Astrocyte (in vitro differentiated cells and primary cell): ENCODE measurements at places on chromosomes 7 and 10. TPM values are rescaled to one million over a fixed set of nuclear protein-coding genes. Genes with fewer than 3 reads are reported as not detected.
A peak's percentile ranks its signal among the peaks of the same experiment; 100 is the strongest.

The TBL2 gene
- 54.8 and 58.6 TPM in 2 replicates for total RNA-seq

- no peak for DNase-seq
Measured at GRCh38 chr7:131556909-131557651, 652 bp upstream of the PODXL start.

- peak; percentile 10 for DNase-seq
Measured at GRCh38 chr7:23863209-23863787, 153.3 kb downstream of the STK31 start.

DNA sequence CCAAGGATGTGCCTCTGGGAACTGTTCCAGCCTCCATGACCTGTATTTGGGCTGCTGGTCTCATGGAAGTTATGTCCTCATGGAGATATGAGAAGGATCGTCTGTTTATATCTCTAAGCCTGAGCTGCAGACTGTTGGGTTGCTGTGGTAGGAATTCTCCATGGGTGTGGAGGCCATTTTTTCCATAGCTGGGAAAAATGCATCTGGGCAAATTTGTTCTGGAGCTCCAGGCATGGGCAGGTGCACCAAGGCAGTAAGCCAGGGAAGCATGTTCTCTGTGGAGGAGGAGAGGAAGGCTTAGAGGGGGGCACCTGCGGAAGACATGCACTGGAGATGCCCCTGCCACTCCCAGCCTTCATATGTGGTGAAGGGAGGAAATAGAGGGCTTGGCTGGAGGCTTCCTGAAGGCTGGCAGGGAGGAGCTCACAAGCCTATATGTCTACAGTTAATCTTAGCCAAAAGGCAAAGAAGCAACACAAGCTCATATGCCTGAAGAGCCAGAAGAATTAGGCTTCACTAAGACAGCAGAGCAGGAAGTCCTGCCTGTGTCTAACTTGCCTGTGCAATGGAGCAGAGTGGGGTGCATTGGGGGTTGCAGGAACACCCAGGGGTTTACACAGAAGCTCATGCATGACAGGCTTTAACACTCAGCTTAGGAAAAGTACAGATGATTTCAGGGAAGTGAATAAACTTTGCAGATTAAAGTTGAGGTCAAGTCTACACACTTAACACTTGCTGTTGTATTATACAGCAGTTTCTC lies 35.1 kb upstream of the CXCL12 start:
- DNase-seq = no peak

- DNase-seq = peak; percentile 73
Measured at GRCh38 chr7:98760201-98760651, 109.6 kb downstream of the TMEM130 start.

- no peak for DNase-seq
Measured at GRCh38 chr10:78160591-78160990, 126.9 kb downstream of the RPS24 start.

The TMEM196 gene
- not detected in 2 replicates for total RNA-seq

DNA sequence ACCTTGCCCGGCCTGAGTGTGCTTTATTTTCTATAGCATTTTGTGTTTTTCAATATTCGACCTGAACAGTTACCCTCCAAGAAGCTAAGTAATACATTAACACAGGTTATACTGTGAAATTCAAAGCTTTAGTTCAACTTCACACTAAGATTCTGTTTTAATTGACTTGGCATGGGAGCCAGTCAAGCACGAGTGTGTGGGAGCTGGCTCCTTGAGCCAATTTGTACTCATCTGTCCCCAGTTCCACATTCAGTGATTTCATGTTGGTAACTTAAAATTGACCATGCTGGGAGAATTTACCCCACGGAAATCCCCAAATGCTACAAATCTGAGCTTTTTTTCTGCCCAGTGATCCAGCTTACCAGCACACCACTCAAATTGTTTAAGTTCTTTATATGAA lies 20.3 kb downstream of the TSPAN12 start:
- no peak for DNase-seq

GRCh38 chr10:113023017-113023416 lies 73.0 kb downstream of the TCF7L2 start:
- no peak for DNase-seq

DNA sequence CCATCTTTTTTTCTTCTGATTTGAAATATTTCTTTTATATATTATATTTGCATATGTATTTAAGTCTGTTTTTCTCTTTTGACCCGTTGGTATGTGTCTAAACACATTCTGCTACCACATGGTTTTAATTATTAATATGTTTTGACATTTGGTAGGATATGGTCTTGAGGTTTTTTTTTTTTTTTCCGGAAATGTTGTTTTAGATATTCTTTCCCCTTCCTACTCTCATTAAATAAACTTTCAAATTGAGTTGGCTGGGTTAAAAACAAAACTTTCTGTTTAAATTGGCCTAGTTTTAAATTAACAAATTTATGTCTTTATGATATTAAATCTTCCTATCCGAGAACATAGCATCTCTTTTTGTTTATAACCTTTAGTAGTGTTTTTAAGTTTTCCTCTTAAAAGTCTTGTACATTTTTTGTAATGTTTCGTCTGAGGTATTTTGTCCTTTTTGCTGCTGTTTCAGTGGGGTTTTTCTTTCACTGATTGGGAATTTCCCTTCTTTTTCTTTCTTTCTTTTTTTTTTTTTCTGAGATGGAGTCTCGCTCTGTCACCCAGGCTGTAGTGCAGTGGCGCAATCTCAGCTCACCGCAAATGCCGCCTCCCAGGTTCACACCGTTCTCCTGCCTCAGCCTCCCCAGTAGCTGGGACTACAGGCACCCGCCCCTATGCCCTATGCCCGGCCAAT lies 25.4 kb downstream of the STAM start:
- DNase-seq = no peak

DNA sequence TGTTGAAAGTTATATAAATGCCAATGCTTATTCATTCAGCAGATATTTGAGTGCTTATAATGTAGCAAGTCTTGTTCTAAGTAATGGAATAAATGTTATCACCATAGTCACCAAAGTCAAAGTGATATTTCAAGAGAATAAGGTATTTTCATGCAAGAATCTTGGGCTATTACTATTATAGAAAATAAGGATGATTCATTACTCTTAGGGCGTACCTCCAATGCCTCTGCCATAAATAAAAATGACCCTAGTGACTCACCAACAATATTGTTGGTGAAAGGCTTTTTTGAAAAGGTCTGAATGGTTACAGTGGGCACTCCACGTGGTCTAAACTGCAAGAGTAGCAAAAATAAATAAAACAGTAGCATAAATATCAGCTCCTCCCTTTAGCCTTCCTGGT lies 68.4 kb downstream of the RALA start:
- DNase-seq = peak; percentile 68

The MPP7 gene
- total RNA-seq = 6.9 and 7.1 TPM in 2 replicates

The RP9 gene
- total RNA-seq = 16.5 and 17.8 TPM in 2 replicates

DNA sequence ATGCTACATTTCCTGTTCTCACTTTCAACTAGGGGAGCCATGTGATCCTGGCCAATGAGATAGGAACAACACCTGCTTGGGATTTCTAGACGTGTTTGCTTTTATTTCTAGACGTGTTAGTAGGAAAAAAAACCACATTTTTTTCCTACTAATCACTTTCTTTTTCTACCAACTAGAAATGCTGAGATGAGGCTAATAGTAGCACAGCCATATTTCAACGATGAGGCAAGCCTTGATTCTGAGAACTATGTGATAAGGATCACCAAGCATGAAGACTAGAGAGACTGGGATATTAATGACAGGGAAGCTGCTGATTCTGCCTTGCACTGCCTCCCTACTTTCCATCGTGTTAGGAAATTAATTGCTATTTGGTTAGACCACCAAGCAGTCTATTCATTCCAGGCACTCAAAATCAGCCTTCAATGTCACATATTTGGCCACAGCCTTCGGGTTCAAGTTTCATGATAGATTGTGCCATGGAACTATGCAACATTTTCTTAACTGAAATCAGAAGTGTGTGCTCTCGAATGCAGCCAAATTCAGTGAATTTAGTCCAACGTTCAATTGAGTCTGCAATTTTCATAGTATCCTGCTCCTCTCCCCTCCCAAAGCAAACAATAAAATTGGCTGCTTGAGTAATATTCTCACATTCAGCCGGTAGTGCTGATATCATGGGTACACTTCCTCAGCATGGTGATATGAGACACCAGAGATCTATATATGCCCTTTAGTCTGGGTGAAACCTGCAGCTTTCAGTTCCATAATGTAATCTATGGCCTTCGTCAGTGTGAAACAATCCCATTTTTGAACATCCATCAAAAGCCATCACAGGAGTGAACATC lies 98.1 kb downstream of the GPR37 start:
- peak; percentile 16 for DNase-seq

DNA sequence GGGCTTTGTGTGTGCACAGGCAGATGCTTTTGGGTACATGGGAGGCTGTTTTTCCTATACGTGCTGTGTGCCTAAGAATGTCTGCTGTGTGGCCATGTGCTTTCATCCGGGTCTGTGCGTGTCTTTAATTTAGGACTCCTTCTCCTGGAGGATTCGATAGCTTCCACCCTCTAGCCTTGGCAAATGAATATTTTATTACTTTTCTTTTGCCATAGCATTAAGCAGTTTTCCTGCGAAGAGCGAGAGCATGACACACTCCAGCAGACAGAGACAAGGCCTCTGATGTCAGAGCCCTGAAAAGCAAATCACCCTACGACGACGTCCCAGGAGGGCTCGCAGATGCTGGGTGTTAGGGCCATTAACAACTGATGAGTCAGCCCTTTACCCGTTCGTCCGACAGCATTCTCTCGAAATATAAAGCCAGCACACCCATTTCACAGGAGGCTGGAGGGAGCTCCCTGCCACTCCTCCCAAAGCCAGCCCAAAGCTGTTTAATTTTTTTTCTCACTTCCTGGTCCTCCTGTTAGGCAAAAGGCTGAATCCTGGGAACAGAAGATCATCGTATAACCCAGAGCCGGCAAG lies 311.3 kb upstream of the ZMIZ1 start:
- DNase-seq = peak; percentile 94

The CUL1 gene
- total RNA-seq = 56.3 and 60.2 TPM in 2 replicates

The STN1 gene
- total RNA-seq = 17.3 and 19.9 TPM in 2 replicates

DNA sequence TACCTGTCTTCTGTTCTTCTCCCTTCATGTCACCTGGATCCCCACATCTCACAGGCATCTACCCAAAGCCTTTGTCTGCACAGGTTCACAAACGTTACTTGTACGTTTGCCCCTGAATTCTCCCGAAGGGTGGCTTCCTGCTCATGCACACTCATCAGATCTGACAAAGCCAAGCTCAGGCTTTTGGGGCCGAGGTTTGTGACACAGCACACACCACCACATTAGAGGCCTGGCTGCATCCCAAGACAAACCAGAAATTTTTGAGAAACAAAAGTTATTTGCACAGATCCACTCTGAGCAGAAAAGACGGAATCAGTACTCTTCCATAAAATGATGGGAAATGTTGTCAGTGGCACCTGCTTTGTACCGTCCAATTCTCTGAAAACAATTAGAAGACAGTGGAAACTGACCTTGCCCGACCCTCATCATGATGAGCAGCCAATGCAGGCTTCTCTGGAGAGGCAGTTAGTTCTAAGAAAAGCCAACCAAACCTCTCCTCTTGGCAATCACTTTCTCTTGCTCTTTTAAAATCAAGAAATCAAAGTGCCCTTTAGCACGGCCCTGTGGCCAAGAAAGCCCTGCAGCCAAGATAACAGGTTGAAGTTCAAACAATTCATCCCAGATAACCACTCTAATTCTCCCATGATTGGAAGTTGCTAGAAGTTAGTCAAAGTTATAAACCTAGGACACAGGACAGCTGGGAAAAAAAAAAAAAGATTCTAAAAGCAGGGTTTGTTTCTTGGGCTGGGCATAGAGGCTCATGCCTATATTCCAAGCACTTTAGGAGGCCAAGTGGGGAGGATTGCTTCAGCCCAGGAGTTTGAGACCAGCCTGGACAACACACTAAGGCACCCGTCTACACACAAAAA lies 13.6 kb upstream of the SVIL start:
- DNase-seq = peak; percentile 49

DNA sequence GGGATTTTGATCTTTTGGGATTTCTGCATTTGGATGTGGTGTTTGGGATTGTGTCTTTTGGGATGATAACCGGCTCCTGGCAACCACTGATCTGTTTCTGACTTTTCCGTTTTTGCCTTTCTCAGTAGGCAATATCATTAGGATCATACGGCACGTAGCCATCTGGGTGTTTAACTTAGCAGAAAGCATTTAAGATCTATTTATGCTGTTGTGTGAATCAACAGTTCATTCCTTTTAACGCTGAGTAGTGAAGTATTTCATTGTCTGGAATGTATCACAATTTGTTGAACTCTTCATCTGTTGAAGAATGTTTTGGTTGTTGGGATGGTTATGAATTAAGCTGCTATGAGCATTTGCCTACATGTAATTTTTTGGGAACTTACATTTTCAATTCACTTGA lies 459.6 kb downstream of the SDK1 start:
- no peak for DNase-seq

- peak; percentile 25 for DNase-seq
Measured at GRCh38 chr7:74474271-74474865, 20.7 kb downstream of the GTF2IRD1 start.

The PURB gene
- total RNA-seq = 23.6 and 26.3 TPM in 2 replicates

The RASA4B gene
- total RNA-seq = 1.1 and 1.7 TPM in 2 replicates

- peak; percentile 33 for DNase-seq
Measured at GRCh38 chr10:112713411-112713810, 236.6 kb upstream of the TCF7L2 start.

GRCh38 chr10:61781969-61782403 lies 119.3 kb downstream of the CABCOCO1 start:
- DNase-seq = peak; percentile 40

DNA sequence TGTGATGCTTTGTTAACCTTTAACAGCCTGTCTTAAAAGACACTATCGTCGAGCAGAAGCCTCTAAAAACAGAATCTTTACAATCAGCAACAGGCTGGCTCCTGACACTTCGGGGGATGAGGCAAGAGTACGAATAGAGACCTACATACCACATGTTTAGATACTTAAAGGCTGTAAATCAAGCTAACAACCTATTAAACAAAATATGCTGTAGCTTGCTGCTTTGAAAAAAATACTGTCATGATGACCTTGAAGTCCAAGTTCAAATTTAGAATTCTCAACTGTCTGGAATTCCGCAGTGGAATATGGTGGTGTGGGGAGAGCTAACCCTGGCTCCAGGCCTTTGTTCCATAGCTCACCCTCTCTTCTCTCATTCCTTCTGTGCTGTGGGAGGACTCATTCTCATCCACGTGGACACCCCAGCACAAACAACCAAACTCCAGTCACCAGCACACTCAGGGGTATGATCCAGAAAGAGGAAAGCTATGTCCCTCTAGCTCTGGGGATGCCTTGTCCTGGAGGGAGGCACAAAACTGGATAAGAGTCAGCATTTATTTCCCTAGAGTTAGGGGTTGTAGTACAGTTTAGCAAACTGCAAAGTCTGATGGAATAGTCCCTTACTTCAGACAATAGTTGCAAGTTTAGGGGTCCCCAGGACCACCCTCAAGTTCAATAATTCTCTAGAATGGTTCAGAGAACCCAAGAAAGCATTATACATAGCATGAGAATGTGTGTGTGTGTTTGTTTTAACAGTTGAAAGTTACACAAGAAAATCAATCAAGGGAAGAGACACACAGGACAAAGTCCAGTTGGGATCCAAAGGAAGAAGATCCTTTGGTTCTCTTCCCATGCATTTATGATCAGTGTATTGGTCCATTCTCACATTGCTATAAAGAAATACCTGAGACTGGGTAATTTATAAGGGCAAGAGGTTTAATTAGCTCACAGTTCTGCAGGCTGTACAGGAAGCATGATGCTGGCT lies 196.1 kb upstream of the SVIL start:
- no peak for DNase-seq

The SGCE gene
- total RNA-seq = 33.4 and 38.3 TPM in 2 replicates
